ENCODE measurements at places on chromosomes 3 and 15.

DNA sequence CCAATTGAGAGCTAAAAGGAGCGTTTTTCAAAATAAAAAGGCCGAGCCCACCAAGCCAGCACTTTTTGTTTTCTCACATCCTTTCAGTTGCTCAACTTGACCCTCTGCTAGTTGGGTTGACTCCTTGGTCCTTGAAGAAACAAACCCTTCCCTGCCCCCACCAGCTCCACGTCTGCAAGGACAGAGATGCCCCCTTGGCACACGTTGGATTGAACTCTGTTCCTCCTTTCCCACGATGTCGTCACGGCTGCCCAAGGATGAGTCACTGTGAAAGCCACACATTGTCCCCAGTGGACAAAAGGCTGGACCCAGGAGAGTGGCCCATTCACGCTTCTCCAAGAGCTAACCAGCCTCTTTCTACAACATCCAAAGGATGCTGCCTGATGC, 43.0 kb upstream of the SPATA12 start:
- no peak for DNase-seq

DNA sequence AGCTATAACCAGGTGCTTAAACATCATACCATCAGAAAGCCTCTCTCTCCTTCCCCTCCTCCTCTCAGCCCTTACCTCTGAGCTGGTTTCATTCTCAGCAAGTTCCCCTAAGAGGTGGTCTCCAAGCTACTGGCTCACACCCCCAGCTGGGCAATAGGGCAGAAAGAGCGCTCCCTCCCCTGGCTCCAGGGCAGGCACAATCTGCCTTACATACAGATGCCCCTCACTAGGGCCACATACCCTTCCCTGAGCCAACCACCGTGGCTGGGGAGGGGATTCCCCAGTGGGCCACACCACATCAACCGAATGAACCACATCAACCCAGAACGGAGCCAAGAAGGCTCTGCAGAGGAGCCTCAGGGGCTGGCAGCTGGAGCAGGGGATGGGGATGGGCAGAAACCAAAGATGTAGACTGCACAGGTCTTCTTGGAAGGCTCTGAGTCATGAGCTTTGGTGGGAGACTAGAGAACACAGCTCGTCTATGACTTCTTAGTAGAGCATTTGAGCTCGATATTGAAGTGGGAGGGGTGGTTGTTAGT, 4.6 kb upstream of the FBLN2 start:
- no peak for DNase-seq

DNA sequence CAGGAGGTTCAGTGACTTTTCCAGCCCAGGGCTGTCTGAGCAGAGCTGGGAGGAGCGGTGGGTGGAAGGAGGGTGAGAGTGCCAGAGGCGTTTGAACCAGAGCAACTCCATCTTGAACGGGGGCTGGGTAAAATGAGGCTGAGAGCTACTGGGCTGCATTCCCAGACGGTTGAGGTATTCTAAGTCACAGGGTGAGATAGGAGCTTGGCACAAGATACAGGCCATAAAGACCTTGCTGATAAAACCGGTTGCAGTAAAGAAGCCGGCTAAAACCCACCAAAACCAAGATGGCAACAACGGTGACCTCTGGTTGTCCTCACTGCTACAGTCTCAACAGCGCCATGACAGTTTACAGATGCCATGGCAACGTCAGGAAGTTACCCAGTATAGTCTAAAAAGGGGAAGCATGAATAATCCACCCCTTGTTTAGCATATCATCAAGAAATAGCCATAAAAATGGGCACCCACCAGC, 60.2 kb downstream of the ABTB1 start:
- no peak for DNase-seq

DNA sequence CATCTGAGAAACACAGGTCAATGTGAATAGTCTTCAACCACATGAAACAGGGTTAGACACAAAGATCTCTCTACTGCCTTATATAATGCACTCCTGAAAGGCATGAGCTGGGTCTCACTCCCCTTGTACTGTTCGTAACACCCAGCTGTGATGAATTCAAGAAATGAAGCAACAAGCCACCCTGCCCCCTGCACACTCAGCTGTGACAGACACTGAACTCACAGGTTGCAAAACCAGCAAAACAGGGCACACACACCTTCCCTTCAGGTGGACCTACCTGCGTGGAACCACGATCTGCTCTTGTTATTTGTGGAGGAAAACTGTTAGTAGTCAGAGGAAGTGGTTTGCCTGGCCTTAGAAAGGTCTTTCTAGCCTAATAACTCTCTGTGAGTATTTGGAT, 64.5 kb downstream of the CERS3 start:
- DNase-seq: no peak

- DNase-seq: no peak
Measured at GRCh38 chr3:58178528-58179234, 32.1 kb downstream of the DNASE1L3 start.

GRCh38 chr3:119831022-119831421, 49.1 kb downstream of the NR1I2 start:
- no peak for DNase-seq

GRCh38 chr3:34012102-34012461, 213.7 kb downstream of the PDCD6IP start:
- DNase-seq: no peak

- no peak for DNase-seq
Measured at GRCh38 chr3:129344540-129345220, 66.0 kb downstream of the HMCES start.

- DNase-seq: no peak
Measured at GRCh38 chr3:4061195-4061594, 242.0 kb upstream of the SETMAR start.

DNA sequence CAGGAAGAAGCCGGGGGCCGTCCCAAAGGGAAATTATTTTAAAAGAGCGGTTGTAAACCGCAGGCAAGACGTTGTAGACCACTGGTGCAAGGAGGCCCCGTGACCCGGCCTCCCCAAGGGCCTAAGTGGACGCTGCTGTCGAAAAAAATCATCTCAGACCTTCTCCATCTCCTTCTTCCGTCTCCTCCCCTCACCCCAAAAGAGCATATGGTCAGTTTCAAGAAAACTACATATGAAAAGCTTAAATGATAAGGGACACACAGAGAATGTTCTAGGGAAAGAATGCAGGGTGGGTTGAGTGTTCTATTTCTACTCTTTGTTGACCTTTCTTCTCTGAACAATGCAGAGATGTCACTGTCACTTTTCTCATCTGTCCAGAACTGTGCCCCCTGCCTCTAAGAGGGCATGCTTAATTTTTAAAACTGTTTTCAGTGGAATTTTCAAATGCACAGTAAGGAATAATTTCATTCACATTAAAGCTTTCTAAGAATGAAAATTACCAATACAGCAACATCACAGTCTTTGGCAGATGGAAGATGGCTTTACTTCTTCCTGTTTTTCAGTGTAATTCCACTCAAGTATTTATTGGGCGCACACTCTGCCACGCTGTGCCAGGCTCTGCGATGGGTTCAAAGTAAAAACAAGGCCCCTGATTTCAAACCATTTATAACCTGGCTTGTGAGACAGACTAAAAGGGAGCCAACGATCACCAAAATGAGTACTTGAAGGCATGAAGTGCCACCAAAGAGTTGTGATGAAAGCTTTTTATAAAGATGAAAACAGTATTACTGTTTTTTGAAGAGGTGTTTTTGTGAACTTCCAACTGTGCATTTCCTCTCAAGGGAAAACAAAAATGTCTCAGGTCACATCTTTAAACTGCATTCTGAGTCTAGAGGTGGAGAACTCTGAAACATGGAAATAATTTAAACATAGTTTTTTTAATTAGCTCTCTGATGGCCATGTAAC, 891 bp upstream of the TOP2B start:
- DNase-seq: no peak

DNA sequence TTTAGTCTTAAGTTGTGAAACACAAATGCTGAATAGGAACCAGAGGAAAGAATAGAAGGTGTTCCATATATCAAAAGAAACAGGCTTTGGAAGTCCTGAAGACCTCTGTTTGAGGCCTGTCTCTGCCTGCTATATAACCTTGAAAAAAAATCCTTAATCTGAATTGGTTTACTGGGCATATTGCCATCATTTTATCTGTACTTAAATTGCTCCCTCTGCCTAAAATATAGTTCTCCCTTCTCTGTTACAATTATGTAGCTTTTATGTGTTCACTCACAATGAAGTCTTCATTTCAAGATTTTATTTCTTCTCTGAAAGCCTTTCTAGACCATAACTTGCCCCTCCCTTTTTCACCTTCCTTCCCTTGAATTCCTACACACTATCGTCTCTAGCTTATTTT, 21.2 kb downstream of the ARL13B start:
- DNase-seq: no peak

GRCh38 chr3:123387532-123387931, 61.4 kb downstream of the ADCY5 start:
- DNase-seq: no peak

- no peak for DNase-seq
Measured at GRCh38 chr15:28093752-28094535, 5.2 kb downstream of the OCA2 start.

DNA sequence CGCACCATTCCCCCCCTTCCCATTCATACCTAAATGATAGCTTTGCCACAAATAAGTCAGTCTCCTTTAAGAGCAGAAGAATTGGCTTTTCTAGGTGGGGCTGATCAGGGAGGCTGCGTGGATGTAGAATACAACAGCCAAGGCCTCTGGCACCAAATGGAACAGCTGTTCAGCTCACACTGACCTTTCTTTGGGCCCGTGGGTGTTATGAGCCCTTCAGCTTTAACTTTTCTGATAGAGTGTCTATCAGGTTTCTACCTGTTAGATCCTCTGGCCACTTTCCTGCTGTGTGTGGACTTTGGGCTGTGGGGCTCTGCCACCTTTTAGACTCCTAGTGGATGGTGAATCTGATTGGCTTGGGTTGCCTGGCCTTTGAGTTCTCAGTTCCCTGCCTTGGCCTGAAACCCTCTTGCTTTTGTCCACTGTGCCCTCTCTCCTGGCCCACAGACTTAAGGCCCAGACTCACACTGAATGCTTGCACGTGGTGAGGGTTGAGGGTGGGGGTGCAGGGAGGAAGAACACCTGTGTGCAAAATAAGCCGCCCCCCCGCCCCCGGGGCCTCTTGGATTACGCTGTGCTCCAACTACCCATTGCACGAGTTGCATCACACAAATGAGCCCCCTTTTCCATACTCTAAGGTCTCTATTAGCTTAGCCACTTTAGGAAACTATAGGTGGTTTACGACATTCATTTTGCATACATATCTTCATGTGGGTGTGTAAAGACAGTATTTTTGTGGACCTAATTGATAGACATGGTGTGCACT, 1.3 kb upstream of the RFX7 start:
- no peak for DNase-seq
